ENCODE measurements at places on chromosomes 5 and 9.

GRCh38 chr9:12516573-12516972 is 176.6 kb upstream of the TYRP1 start:
- DNase-seq, result no peak

DNA sequence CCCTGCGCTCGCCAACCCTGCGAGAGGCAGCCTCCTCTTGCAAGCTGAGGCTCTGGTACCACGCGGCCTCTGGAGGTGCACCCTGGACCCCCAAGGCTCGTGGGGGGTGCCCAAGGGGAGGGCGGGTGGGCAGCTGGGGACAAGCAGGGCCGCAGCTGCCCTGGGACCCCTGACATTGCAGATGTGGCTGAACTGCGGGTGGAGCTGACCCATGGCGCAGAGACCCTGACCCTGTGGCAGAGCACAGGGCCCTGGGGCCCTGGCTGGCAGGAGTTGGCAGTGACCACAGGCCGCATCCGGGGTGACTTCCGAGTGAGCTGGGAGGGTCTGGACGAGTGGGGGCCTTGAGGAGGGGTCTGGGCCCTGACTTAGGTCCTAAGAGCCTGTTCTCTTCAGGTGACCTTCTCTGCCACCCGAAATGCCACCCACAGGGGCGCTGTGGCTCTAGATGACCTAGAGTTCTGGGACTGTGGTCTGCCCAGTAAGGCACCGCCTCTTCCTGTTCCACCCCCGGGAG is 1.5 kb downstream of the MAMDC4 start:
- no peak for DNase-seq

DNA sequence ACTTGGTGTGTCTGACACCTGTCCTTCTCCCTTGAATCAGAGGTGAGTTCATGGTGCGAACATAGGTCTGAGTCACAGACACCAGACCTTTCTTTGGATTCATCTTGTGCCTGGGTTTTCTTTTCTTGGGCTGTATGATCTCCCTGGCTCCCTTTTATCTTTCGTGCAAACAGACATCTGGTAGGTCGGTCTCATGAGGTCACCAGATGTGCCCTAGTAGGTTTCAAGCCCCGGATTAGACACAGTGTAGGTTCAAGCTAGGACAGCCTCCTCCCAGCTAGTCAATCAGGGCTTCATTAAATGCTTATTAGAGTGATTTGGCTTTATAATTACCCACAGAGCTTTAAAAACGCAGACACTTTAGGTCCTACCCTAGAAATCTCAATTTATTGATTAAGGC is 106.0 kb upstream of the MYO10 start:
- no peak for DNase-seq

DNA sequence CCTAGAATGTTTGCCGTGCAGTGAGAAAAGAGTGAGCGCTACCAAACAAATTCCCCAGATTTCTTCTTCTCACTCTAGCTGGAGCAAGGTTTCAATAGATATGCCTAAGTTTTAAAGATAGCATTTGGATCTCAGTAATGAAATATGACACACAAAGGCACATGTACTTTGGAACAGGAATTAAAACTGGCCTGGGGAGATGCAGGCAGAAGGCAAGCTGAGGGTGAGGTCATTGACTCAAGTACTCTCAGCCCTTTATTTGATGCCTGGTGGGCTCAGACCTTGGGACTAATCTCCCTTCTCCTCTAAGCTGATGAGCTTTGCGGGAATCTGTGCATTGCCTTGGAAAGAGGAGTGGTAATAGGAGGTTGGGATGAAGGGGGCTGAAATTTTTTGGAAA is 323.3 kb upstream of the SLC30A5 start:
- no peak for DNase-seq

GRCh38 chr5:39624890-39625289 is 200.1 kb upstream of the DAB2 start:
- DNase-seq, result no peak

- DNase-seq, result no peak
These were observed 149.9 kb upstream of the PRR16 start for GRCh38 chr5:120314191-120314590.

DNA sequence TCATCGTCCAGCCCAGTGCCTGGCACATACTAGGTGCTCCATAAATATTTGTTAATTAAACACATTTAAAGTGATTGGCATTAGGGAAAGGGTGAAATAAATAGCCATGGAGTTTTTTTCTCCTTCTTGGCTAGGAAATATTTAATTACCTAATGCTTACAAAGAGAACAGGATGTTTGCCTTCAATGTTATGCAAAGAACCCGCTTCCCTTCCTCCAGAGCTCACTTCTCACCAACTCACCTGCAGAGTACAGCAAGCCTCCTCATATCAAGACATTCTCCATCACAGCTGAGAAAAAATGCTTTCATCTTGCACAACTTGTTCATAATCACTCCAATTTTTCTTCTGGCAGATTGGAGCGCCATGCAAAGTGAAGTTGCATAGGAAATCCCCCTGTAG is 161.7 kb upstream of the STK32A start:
- DNase-seq, result no peak

DNA sequence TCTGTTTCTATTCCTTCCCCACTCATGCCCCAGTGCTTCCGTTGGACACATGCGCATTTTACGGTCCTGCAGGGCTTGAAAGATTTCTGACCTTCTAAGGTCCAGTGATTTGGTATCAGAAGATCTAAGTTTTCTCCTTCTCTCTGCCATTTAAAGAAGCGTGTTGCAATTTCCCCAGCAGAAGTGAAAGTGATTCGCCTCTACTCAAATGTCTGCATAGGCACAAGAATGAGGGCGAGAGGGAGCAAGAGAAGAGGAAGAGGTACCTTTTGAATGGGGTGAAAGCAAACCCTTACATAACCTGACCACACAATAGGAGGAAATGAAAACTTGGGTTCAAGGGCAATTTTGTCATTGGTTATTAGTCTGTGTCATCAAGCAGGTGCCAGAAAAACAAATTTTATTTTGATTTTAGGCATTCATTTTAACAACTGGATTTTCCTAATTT is 31.7 kb upstream of the NR3C1 start:
- no peak for DNase-seq

- DNase-seq, result peak; percentile 72
These were observed 2.0 kb downstream of the ASTN2 start for GRCh38 chr9:117412841-117413240.

- peak; percentile 64 for DNase-seq
These were observed at the start of gene RANBP17 for GRCh38 chr5:170861917-170862766. RANBP17 (plus strand) TSS chr5:170862018.

DNA sequence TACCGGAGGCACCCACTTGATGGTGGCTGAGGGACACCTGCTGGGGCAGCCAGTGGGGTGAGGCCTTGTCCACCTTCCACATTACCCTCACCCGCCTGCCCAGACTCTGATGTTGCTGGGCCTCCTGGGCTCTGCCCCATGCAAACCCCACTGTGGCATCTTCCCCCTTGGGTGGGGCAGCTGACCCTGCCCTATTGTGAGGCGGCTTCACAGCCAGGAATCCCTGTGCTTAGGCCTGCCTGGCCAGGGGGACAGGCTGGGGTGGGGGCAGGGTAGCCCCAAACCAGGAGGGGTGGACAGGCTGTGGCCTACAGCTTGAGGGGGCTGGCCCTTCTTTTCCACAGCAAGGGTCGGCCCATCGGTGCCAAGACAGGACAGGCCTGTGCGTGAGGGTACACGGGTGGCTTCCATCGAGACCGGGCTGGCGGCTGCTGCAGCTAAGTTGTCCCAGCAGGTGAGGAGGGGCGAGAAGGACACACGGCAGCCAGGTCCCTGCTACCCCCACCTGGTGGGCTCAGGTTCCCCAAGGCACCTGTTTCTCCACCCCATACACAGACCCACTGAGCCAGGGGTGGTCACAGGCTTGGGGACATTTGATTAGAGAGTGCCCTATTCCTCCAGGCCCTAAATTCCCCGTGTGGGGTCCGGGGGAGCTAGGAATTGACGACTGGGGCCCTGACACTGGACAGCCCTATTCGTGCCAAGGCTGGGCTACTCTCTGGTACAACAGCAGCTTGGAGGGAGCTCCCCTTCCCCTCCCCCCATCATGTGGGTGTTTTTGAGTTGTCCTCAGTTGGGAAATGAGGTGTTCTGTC is 99.2 kb downstream of the PHF2 start:
- DNase-seq, result no peak

- no peak for DNase-seq
These were observed 1821.6 kb upstream of the C9orf72 start for GRCh38 chr9:29394855-29395254.

GRCh38 chr5:167638816-167639215 is 652.6 kb upstream of the WWC1 start:
- no peak for DNase-seq

DNA sequence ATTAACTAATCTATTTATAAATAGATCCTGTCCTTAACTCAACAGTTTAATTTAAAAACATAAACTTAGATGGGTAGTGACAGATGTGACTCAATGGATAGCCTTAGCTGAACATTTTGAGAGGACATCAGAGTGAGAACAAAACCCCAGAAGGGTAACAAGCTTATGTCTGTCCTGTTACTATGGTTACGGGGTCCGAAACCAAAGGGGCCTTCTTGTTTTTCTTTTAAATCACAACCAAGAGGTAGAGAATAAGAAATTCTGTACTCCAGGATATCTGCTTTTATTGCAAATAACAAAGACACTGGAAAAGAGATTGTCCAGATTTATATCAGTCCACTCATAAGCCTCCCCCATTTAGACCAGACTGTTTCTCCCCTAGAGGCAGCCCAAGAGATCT is 612.1 kb downstream of the MTRR start:
- no peak for DNase-seq

GRCh38 chr5:31860726-31861433 is 221.9 kb downstream of the PDZD2 start:
- no peak for DNase-seq

- no peak for DNase-seq
These were observed 39.2 kb upstream of the ACO1 start for GRCh38 chr9:32345243-32345642.

DNA sequence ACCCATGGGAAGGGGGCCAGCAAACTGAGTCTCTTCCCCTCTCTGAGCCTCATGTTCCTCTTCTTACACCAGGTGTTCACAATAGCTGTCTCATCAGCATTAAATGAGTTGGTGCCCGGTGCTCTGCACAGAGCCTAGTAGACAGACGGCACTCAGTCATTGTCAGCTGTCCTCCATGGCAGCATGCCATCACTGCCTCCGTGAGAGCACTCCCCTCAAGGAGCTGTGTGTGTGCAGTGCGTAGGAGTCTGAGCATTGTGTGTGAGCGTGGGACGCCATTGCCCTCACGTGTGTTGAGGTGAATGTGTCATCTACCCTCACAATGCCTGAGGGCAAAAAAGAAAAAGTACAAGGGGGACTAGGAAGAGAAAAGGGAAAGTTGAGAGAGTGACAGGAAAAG is 536.5 kb downstream of the CDK5RAP2 start:
- DNase-seq, result peak; percentile 88

- DNase-seq, result no peak
These were observed 17.7 kb downstream of the MLLT3 start for GRCh38 chr9:20604562-20604961.

DNA sequence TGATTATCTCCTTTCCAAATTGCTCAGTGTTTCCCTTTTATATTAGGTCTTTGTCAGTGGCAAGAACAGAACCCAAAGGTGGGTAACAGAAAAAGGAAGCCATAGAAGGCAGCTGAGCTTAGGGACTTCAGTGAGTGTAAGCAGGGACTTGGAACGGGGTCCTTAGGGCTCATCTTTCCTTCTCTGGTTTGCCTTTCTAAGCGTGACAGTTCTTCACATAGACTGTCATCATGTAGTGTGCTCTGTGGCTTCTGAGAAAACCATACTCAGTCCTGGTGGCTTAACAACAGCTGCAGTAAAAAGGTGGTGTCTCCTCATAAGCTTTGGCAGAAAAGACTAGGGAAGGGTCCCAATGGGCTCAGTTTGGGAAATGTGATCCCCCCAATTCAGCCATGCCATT is 108.8 kb downstream of the SLC12A2 start:
- DNase-seq, result no peak

DNA sequence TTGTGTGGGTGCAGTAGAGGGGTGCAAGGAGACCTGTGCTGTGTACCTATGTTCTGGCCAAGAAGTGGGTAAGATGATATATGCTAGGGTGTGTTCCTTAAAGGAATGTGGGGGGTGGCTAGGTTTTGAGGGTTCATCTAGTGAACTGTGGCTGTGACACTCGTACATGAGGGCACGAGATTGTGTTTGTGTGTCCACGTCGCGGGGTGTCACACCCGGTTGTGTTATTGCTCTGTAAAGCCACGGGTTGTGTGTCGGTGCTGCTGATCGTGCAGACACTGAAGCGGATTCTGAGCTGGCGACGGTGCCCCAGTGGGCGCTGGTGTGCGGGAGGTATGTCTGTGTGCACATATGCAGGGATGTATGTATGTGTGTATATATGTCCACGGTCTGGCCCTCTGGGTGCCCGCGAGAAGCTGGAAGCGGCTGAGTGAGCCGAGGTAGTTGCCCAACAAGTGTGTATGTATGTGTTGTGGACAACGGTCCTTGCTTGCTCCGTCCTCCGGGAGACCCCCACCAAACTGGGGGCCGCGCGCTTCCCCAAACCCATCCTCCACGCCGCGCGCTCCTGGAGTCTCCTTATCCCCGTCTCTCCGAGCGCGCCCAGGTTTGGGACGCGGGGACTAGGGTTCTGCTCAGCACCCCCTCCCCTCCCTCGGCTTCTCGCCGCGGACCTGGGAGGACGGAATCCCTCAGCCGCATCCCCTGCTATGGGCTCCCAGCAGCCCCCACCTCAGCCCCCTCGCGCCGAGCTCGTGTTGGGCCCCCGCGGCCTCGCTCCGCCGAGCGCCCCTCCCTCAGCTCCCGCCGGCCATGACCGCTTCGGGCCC is 639 bp downstream of the PCDH1 start:
- peak; percentile 12 for DNase-seq

GRCh38 chr5:143030349-143030748 is 260.2 kb downstream of the ARHGAP26 start:
- no peak for DNase-seq

GRCh38 chr5:79886925-79887655 is 104.0 kb downstream of the MTX3 start:
- DNase-seq, result peak; percentile 85

DNA sequence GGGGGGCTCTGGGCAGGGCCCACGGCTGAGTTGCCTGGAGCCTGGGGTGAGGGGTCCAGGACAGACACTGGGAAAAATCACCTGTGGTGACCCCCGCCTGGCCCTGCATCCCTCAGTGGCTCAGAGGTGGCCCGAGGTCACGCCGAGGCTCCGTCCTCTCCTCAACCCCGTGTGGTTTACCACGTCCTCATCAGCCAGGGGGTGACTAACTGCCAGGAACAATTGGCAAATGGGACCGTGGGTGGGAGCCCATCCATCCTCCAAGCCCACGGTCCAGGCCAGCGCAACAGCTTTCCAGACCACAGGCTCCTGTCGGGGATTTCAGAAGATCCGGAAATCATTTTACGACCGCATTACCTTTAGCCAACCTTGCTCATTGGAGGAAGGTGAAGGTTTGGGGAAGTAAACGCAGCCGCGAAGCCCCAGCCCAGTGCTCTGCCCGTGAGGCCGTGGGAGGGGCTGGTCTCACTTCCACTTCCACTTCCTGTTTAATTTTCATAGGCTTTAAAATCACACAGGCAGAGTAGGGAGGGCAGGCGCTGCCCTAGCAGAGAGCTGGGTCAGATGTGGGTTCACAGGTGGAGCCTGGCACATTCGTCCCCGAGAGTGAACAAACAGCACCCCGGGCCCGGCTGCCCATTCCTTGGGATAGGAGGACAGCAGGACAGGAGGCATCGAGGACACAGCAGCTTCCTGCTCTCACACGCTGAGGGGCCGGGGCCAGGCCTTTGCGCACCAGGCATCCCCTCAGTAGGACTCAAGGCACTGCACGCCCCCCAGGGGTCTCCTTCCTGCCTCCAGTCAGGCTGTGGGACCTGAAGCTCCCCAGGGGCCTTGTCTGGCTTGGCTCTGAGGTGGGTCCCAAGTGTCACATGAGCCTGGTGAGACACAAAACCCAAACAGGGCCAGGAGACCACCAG is 19.8 kb upstream of the SLC9A3 start:
- no peak for DNase-seq

GRCh38 chr5:135978212-135978631 is 23.4 kb upstream of the LECT2 start:
- DNase-seq, result no peak
